ENCODE measurements at places on chromosomes 5 and 9.

- no peak for DNase-seq
Measured at GRCh38 chr5:56470007-56470406, 236.9 kb upstream of the ANKRD55 start.

GRCh38 chr9:24011009-24011717 lies 185.1 kb upstream of the ELAVL2 start:
- DNase-seq: no peak

DNA sequence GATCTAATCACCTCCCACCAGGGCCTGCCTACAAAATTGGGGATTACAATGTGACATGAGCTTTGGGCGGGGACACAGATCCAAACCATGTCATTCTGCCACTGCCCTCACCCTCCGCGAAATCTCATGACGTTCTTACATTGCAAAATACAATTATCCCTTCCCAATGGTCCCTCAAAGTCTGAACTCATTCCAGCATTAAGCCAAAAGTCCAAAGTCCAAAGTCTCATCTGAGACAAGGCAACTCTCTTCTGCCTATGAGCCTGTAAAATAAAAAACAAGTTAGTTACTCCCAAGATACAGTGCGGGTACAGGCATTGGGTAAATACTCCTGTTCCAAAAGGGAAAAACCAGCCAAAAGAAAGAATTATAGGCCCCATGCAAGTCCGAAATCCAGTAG lies 14.6 kb upstream of the PCDHAC2 start:
- no peak for DNase-seq

- DNase-seq: no peak
Measured at GRCh38 chr5:95925939-95926338, 35.7 kb downstream of the ELL2 start.

DNA sequence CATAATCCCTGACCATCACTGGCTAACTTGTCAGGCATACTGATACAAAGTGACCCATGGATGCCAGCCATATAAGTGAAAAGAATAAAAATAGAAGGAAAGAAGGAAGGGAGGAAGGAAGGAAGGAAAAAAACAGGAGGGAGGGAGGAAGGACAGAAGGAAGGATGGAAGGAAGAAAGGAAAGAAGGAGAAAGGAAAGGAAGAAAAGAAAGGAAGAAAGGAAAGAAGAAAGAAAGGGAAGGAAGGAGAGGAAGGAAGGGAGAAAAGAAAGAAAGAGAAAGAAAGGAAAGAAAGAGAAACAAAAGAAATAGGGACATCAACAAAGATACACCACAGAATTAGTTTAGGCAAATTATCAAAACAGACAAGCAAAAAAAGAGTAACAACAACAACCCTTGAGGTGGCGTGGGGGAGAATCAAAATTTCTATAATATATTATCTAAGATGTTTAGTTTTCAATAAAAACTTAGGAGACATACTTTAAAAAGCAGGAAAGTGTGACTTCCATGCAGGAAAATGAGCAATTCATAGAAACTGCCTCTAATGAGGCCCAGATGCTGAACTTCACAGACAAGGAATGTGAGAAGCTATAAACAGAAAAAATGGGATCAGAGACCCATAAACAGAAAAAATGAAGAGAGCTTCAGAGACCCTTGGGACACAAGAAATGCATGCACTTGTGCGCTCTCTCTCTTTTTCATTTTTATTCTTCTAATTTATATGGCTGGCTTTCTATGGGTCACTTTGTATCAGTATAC lies 96.1 kb upstream of the NFIL3 start:
- DNase-seq: no peak

GRCh38 chr5:96121364-96121763 lies 159.7 kb upstream of the ELL2 start:
- DNase-seq: no peak

GRCh38 chr5:61632064-61632463 lies 300.0 kb downstream of the ZSWIM6 start:
- DNase-seq: no peak

GRCh38 chr5:28234356-28234968 lies 1196.1 kb upstream of the CDH9 start:
- DNase-seq: no peak

GRCh38 chr5:96538808-96539250 lies 105.8 kb upstream of the PCSK1 start:
- no peak for DNase-seq

DNA sequence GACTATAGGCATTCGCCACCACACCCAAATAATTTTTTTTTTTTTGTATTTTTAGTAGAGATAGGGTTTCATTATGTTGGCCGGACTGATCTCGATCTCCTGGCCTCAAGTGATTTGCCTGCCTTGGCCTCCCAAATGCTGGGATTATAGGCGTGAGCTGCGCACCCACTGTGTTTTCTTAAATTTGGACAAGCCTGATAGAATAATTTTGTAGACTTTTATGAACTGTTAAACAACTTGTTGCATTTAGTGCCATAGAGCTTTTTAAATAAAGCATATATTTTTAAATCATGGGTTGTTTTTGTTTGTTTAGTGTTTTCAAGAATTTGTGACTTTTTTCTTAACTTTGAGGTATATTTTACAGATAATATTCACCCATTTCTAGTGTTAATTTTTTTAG lies 4.8 kb downstream of the PHAX start:
- DNase-seq: no peak

DNA sequence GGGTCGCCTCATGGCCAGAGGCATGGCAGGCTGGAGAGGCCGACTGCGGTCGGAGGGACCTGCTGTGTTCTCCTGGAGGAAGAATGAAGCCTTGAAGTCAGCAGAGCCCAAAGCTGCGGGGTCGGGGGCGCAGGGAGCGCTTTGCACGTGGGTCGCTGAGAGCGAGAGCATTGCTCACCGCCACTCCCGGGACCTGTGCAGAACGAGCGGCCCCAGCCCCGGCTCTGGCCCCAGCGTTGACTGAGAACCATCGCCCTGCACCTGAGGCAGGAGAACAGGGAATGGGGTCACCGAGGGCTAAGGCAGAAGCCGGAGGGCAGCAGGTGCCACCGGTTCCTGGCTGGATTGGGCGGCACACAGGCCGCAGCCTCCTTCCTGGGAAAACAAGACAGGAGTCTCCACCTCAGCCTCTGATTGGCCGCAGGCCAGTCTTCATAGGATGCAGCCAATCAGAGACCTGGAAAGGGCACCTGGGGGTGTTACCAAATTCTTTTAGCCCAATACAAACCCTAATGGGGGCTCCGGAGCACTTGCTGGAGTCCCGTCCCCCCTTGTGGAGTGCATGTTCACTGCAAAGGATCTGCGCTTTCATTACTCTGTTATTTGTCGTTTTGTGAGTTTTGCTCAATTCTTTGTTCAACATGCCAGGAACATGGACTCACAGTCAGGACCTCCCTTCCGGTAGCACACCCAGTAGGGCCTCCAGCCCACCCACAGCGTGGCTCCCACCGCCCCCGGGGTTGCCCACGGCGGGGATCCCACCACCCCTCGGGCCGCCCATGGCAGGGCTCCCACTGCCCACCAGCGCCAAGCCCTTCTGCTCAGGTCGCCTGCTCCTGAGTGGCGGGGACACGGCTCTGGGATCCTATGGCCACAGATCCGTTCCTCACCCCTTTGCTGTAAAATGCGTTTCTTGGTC lies 24.7 kb upstream of the SLC6A19 start:
- no peak for DNase-seq

- no peak for DNase-seq
Measured at GRCh38 chr5:32225445-32225844, 51.3 kb upstream of the GOLPH3 start.

GRCh38 chr5:56290378-56291078 lies 57.4 kb upstream of the ANKRD55 start:
- no peak for DNase-seq

- no peak for DNase-seq
Measured at GRCh38 chr9:8660383-8660782, 860.8 kb upstream of the DMAC1 start.

DNA sequence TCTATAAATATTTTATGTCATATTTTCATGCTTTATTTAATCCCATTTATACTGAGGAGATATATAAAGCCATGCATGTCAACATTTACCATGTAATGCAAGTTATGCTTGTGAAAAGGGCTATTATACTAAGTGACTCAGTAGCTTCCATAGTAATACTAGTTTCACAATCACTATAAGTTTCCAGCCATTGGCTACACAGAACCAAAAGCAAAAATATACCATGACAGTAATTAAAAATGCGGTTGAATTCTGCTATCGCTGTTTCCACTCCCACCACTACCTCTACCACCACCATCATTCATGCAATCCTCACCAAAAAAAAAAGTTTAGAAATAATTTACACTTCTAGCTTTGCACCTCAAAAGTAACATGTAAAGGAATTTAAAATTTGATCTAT lies 60.2 kb downstream of the MLLT3 start:
- DNase-seq: no peak

DNA sequence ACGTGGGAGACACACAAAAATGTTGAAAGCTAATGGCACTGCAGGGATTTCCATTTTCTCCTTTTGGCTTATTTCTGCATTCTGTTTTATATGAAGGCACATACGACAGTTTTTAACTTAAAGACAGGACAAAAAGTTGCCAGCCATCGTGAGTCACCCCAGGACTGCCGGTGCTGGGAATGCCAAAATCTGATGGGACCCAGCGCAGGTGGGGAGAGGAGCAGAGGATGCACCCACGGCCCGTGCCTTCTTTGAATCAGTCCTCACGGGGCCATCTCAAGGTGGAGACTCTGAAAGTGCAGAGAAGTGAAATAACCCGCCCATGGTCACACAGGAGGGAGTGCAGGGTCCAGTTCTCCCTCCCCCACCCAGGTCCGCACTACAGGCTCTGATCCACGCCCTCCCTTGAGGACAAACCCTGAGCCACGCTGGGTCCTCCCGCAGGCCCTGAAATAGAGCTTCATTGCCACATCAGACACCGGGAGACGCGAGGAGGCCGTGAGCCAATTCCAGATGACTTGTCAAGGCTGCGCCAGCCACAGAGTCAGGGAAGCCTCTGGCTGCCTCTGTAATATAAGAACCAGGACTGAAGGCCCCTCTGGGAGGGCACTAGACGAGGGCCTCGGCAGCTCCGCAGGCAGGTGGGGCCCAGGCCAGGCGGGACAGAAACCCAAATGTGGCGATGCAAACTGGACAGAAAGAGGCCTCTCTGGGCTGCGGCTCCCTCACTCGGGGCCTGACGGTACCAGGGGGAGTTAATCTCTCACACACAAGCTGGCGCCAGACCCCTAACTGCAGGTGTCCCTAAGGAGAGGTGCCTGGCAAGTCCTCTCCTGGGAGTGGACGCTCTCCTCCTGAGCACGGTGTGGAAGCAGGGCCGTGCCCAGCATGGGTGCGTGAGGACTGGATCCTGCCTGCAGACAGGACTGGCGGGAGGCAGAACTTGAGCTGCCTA lies 22.9 kb downstream of the ADAMTS2 start:
- DNase-seq: no peak

DNA sequence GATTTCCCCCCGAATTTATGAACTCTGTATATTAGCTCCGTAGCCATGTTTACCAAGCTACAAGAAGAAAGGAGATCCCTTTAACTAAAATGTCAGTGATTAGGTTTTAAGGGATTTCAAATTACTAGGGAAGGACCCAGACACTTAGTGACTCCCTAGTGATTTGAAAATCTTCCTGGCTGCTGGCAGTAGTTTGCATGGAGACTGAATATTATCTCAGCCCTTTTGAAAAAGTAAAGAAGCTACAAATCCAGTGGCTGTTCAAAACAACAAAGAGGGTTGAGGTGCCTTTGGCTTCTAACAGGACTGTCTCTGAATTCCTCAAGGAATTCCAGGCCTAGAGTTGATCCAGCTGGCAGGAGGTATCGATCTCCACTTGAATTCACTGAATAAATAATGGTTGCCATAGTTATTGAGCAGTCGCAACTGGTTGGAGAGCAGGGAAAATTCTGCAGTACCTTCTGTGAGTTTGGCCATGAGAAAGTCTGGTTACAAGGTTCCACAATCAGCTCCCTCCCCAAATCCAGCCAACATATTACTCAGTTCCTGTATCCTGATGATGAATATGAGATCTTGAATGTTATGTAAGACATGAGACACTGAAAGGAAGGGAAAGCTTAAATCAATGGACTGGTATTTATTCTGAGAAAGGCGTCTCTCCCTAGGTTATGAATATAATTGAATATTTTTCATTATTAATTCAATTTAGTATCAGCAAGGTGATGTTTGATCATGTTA lies 37.7 kb downstream of the NR4A3 start:
- DNase-seq: no peak

DNA sequence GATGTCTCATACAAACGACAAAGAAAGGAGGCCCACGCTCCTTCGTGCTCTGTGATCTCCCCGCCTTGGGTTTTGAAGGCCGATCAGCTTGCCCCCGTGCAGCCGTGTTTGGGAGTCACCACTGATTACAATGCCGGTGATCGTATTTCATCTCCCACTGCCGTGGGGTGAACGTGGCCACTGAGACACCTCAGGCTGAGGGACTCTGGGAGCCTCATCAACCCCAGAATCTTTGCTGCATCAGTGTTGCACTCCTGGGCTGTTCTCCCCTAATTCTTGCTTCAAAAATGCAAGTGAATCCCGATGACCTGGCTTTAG lies 194.2 kb downstream of the HSPA4 start:
- DNase-seq: no peak

GRCh38 chr9:20314981-20315380 lies 307.3 kb downstream of the MLLT3 start:
- DNase-seq: no peak

GRCh38 chr5:45454114-45454513 lies 242.1 kb downstream of the HCN1 start:
- DNase-seq: no peak

- DNase-seq: no peak
Measured at GRCh38 chr9:109179801-109180523, 12.9 kb upstream of the FRRS1L start.

- DNase-seq: no peak
Measured at GRCh38 chr9:127786773-127787104, 905 bp downstream of the CDK9 start.
